ENCODE measurements at places on chromosomes 16 and 17. TPM values are rescaled to one million over a fixed set of nuclear protein-coding genes. Genes with fewer than 3 reads are reported as not detected.

The RPGRIP1L gene
- total RNA-seq, result 11.4 TPM

The VMO1 gene
- total RNA-seq, result 13.1 TPM

The CTRL gene
- total RNA-seq, result 0.51 TPM

The NUDT7 gene
- total RNA-seq, result 4.4 TPM

The MYH13 gene
- 1.4 TPM for total RNA-seq

The ZP2 gene
- 2.1 TPM for total RNA-seq

The LRRC37A gene
- 1.2 TPM for total RNA-seq

The CBX2 gene
- total RNA-seq, result 7.0 TPM

The GLYR1 gene
- 42.0 TPM for total RNA-seq

The ZSCAN10 gene
- not detected for total RNA-seq

The GP1BA gene
- total RNA-seq, result not detected

GRCh38 chr17:39399791-39400190 lies 1.6 kb downstream of the FBXL20 start:
- no peak for DNase-seq

DNA sequence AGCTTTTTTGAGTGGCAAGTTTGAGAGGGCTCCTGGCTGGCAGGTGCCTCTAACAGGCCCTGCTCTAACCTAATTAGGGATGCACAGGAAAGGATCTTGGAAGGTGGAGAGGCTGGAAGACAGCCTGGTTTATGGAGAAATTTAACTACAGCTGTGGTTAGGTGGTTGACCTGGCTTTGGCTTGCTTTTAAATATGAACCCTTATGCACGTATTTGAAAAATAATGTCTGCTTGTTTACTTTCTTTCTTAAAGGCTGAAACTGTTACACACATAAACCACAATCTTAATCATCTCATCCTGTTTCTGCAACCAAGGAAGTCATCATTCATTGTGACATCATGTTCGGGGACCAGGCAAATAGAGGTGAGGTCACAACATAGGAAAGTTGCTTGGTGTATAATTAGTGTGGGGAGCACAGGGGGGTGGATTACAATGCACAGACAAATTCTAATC lies 23.1 kb upstream of the DHRS13 start:
- no peak for DNase-seq

DNA sequence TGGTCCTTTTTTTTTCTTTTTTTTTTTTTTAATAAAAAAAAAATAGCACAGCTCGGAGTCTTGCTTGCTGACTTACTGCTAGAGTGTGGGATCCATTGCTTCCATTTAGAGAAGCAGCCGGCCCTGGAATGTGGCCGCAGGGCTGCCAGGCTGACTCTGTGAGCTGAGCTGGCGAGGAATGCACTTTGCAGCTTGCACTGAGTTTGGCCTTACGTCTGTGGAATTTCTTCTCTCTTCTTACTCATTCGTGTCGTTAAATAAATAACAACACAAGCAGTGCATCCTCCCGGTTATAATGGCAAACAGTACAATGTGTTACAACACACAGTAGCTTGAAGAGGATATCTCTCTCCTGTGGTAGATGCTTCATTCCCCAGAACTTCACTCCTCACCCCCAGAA lies 69.2 kb downstream of the PRKCB start:
- DNase-seq, result peak; percentile 76

DNA sequence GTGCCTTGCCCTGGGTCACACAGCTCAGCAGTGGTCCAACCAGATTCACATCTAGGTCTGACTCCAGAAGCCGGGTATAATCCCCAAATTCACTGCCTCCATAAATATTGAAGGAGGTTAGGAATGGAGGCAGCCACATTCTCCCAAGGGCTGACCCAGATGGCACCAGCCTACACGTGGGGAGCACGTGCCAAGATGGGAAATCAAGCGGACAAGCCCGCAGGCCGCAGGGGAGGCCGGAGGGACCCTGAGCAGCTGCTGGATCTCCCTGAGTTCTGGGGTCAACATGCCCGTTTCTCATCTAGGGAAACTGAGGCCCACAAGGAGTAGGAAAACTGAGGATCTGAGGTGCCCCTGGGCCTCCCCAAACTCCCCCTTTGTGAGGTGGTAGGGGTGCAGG lies 32.2 kb upstream of the CNEP1R1 start:
- DNase-seq, result no peak

DNA sequence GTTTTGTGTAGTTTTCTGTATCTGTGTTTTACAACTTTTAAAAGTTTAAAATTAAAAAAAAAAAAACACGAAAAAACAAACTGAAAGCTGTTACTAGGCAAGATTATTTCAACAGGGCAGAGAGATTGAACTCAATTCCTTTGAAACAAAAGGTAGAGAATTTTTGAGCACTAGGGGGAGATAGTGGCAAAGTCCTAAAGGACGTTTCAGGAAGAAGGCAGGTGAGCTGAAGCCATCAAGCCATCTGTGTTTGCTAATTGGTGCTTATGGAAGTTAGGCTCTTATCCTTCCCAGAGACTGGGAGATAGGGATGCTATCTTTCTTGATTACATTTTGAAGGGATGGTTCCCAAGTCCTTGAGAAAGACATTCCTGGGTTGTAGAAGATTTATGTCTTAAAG lies 70.6 kb upstream of the CLEC3A start:
- DNase-seq, result peak; percentile 22

- peak; percentile 91 for DNase-seq
These were observed 137.2 kb downstream of the C16orf78 start for GRCh38 chr16:49510654-49511305.

DNA sequence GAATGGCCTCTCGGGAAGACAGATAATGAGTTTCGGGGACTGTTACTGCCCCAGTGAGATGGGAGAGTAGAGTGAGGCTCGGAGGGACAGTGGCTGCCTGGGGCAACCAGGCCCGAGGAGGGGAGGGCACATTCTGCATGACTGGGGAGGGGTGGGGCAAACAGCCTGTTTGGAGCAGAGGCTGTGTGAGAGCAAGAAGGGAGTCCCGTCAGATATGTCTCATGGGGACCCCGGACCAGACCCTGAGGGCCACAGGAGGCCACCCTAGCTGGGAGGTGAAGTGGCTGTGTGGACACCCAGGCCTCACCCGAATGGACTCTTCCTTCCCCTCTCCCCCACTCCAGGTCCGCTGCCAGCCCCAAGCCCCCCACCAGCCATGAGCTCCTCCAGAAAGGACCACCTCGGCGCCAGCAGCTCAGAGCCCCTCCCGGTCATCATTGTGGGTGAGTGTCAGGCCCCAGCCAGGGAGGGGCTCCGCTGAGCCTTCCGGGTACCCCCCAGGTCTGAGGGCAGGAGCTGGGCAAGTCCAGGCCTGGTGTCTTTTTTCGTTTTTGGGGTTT lies 4.3 kb downstream of the OSGIN1 start:
- DNase-seq, result no peak

DNA sequence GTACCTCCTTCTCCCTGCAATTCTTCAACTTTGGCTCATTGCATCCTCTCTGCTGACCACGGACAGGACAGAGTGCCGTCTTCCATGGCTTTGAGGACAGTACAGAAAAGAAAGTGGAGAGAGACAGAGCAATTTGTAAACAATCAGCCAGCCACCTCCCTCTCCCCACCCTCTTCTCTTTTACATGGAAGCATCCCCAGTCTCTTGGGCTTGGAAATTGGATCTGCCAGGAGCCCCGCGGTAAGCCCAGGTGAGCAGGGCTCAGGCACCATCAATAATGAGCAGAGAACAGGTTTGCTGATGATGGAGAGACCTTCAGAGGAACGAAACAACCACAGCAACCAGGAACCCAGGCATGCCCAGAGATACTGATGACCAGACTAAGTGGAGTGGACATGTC lies 194.9 kb upstream of the TNRC6C start:
- DNase-seq, result no peak

DNA sequence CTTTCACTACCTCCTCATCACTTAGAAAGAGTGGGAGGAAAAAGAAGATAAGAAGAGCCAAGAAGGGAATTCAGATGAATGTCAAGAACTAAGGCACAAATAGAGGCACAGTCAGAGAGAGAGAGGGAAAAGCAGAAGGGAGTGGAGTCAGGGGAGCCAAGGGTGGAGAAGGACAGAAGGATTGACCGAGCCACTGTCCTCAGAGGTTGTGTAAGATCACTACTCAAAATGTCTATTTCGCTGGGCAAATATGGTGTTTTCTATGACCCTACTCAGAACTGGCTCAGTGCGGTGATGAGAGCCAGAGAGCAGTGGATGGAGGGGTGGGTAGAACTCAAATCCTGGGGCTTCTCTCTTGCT lies 139.2 kb upstream of the HS3ST2 start:
- DNase-seq, result no peak

DNA sequence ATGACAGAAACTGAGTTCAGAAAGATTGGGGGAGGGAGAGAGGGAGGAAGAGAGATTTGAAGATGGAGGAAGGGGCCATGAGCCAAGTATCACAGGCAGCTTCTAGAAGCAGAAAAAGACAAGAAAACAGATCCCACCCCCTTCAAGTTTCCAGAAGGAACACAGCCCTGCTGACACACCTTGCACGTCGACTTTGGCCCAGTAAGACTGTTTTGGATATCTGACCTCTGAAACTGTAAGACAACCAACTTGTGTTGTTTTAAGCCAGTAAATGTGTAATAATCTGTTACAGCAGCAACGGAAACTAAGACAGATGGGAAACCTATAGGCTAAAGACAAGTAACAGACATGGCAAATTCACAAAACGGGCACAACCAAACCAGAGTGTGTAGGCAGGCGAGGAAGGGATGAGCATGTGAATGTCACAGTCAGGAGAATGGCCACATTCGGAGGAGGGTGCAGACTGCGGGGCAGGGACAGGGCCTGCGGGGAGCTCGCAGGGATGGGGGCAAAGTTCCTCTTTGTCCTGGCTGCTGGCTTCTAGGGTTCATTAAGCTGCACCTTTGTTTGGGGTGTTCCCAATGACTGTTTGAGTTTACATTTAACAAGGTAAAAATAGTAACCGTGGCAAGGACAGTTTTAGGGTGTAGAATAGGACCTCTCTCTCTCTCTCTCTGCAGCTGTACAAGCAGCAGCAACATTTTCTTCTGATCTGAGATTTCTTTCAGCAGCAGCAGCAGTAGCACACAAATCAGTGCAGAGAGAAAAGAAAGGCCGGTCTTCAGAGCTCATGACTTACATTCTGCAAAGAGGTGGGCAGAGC lies 18.3 kb upstream of the ATP2C2 start:
- DNase-seq, result no peak

DNA sequence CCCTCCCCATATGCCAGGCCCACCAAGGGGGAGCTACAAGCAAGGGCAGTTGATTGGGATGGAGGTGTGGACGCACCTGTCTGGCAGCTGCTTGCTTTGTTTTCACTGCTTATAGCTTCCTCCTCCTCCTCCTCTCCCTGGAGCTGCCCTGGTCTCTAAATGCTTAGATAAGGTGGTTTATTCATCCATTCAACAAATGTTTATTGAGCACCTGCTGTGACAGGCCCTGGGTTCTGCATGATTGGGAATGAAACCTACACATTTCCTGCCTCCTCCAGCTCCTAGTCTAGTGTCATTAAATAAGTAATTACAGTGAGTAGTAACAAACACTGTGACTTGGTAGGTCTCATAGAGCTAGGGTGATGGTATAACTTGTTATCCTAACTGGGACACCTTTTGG lies 17.4 kb upstream of the MAP3K14 start:
- DNase-seq, result no peak

GRCh38 chr16:20020083-20020482 lies 53.6 kb downstream of the GPR139 start:
- no peak for DNase-seq

DNA sequence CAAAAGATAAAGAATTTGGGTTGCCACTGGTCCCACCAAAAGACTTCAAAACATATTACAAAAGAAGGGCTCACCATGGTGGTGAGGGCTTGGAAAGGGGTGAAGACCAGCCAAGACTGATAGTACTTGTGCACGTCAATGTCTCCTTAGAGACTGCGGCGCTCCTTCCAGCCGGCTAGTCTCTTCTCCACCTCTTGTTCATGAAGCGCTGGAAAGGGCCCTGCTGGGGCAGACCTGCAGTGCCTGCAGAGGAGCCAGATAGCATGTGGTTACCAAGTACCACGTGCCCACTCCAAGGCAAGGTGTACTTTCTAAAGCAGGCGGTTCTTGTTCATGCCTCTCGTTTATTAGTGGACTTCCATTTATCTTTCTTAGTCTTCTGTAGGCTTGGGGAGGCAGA lies 92.7 kb upstream of the FAM20A start:
- no peak for DNase-seq

DNA sequence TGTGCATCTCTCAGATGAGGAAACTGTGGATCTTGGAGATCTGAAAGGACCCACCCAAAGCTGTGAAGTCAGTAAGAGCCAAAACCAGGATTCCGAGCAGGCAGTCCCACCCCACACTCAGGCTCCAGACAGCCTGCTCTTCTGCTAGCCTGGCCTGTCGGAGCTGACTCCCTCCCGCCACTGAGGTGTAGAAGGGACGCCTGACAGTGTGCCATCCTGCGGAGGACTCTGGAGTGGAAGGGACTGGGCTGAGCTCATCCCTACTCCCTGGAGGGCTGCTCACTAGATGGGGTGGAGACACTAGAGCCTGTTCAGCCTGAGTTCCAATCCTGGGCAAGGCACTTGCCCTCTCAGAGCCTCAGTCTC lies 36.0 kb downstream of the WFDC1 start:
- DNase-seq, result no peak

DNA sequence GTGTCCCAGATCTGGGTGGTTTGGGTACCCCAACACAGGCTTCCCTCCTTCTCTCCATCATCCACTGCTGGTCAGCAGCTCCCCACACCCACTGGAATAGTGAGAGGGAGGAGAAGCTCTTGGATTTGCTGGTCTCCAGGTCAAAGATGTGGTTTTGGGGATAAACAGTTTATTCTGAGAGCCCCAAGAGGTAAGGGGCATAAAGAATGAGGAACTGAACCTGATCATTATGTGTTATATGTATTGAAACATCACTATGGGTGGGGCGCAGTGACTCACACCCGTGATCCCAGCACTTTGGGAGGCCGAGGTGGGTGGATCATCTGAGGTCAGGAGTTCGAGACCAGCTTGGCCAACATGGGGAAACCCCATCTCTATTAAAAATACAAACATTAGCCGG lies 3.9 kb downstream of the DPEP2 start:
- no peak for DNase-seq

- no peak for DNase-seq
These were observed 207.6 kb downstream of the CEP112 start for GRCh38 chr17:65984299-65984698.

DNA sequence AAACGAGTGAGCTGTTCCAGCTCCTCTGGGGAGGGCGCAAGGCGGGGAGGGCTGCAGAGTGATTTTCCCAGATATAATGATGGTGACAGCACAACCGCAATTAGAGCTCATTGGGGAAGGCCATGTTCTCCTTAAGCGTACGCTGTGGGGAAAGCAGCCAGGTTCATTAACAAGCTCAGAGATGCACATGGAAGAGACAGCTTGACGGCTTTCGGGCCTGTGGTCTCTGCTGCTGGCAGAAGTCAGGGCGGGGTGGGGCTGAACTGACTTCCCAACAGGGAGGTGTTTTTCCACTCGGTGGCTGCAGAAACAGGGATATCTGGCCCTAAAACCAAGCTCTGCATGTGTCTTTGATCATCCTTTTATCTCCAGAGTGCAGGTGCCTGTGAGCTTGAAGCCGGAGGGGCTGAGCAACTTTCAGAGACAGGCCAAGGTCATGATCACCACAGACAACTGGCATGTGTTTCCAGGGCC lies 24.0 kb upstream of the CACNG1 start:
- peak; percentile 56 for DNase-seq

- no peak for DNase-seq
These were observed 1.4 kb upstream of the PRPF8 start for GRCh38 chr17:1686086-1686485.

Data from tongue (tissue), 3 donors.